ENCODE measurements at places on chromosomes 16 and 17. TPM values are rescaled to one million over a fixed set of nuclear protein-coding genes. Genes with fewer than 3 reads are reported as not detected.

The IRF8 gene
- total RNA-seq, result 7.7 TPM

The TPSD1 gene
- not detected for total RNA-seq

The SEPTIN12 gene
- total RNA-seq, result not detected

The CHRNB1 gene
- total RNA-seq, result 6.6 TPM

The ABCA9 gene
- not detected for total RNA-seq

GRCh38 chr16:81720973-81721906 lies 57.9 kb upstream of the PLCG2 start:
- DNase-seq, result no peak

- no peak for DNase-seq
Measured at GRCh38 chr17:18144261-18144660, 35.7 kb downstream of the MYO15A start.

- DNase-seq, result no peak
Measured at GRCh38 chr16:73023752-73024570, 24.0 kb downstream of the ZFHX3 start.
